ENCODE measurements at places on chromosomes 7 and 10.

- DNase-seq, result no peak
Observed at GRCh38 chr7:132577206-132578049, 1.2 kb upstream of the PLXNA4 start.

GRCh38 chr7:135151132-135151531 is 3.3 kb downstream of the TMEM140 start:
- no peak for DNase-seq

DNA sequence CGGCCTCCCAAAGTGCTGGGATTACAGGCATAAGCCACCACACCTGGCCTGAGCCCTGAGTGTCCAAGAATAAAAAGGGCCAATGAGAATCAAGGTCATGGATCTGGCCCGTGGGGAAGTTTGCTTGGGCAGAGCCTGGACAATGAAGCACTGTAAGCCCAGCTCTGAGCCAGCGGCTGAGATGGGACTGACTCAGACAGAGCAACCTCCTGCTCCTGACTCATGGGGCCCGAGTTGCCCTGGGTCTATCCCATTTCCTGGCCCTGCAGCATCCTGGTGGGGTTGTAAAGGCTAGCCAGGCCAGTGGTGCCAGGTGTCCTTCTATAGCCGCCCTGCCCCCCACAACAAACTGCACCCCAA is 5.2 kb upstream of the MYH16 start:
- no peak for DNase-seq

DNA sequence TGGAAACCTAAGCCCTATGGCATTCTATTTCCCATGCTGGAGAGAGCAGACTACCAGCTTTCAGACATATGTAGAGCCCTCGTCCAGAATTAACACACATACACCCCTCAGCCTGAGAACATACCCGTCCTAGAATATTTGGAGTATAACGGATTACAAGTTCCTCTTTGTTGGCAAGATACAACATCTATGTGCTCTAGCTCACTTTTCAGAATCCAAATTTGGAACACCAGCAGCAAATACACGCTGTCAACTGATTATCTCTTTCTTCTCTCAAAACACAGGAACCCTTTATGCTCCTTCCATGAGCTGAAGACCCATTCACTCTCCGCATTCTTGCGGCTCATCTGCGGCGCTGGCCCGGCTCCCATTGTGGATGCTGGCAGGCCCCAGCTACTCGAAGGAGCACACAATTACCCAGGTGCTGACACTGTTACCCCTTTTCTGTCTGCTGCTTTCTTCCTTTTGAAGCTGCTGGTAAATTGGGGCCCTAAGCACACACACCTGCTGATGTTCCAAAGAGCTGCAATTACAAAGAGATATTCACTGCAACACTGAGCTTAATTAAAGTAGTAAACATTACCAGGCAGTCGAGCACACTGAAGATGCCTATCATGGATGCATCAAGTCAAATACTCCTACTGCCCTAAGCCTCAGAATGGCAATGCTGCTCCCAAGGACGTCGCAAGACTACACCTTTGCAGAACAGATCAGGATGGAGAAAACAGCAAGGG is 70.0 kb downstream of the VOPP1 start:
- DNase-seq, result no peak

DNA sequence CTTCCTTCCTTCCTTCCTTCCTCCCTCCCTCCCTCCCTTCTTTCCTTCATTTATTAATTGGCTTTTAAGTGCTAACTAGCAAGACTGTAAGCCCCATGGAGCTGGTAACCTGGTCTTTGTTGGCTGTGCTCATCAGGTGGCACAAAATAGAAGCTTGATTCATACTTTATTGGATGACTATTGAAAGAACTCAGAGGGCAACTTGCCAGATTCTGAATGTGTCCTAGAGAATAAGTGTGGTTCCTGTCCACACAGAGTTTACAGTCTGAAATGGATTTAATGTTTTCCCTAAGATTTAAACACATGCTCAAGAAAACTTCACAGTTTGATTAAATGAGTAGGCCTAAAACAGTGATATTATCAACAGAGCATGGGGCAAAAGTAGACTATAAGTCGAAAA is 3.1 kb upstream of the CACNB2 start:
- no peak for DNase-seq

DNA sequence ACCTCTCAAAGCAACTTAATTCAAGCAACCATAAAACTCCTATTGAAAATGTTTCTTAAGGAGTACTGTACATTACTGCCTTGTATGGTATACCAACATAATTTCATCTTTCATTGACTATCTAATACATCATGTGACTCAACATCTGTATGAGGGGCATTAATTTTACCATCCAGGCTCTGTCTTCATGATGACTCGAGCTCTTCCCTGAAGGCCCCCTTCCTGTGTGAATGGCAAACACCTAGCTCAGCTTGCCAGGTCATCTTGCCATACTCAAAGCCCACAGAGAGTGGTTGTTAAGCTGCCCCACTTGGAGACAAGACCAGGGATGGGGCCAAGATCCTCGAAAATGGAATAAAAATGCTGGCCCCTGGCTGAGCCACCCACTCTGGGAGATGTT is 82.4 kb downstream of the SGMS1 start:
- DNase-seq, result no peak

DNA sequence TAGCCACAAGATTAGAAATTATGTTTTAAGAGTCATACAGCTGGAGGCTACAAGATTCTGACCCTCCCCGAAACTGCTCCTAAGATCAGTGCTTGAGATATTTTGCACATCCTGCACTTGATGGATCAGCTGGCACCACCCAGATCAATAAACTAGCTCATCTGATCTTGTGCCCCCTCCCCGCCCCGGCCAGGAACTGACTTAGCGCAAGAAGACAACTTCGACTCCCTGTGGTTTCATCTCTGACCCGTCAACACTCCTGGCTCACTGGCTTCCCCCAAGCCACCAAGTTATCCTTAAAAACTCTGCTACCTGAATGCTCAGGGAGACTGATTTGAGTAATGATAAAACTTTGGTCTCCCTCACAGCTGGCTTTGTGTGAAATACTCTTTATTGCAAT is 73.5 kb upstream of the NPSR1 start:
- no peak for DNase-seq

GRCh38 chr7:134942690-134943466 is 43.4 kb upstream of the AGBL3 start:
- no peak for DNase-seq

- no peak for DNase-seq
Observed at GRCh38 chr10:94042834-94043175, 49.1 kb downstream of the PLCE1 start.

DNA sequence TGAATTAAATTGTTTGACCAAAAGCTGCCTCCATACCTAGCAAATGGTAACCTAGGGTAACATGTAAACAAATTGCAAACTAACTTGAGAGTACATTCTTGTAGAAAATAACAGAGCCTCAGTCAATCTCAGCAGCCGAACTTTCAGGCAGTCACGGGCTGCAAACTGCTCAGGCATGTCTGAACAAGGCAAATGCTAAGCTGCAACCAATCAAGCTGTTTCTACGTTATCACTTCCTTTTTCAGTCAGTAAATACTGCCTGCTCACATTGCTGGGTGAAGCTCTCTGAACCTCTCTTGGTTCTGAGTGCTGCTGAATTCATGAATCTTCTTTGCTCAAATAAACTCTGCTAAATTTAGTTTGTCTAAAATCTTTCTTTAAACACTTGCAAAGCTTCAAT is 1212.4 kb downstream of the SORCS1 start:
- DNase-seq, result no peak

GRCh38 chr7:51045319-51046102 is 262.8 kb upstream of the GRB10 start:
- no peak for DNase-seq

DNA sequence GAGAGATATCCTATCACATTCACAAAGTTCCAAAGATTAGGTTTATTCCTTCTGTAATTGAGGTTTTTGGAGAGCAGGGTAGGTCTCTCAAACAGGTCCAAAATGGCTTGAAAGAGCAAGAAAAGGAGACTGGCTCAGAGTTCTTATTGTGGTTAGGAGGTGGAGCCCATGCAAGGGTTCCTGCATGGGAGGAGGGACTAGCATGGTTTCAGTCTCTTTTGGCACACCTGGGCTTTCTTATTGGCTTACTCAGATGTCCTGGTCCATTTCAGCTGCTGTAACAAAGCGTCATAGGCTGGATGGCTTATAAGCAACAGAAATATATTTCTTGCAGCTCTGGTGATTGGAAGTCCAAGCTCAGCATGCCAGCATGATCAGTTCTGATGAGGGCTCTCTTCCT is 493.1 kb downstream of the REEP3 start:
- DNase-seq, result no peak

DNA sequence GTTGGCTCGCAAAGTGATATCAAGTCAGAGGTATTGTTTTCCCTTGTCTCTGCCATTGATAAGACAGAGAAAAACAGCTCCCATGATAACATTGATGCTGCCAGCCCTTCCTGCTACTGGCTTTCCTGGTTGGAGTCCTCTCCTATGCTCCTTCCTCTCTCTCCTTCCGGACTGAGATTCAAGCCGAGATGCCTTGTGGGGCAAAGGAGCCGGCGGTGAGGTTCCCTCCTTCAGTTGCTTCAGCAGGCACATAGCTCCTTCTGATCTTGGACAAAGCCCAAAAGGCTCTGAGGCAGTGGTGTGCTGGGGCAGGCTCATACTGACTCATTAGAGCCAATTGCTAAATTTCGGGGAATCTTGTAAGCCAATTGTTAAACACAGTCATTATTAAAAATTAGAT is 8.8 kb upstream of the ZCCHC24 start:
- no peak for DNase-seq

GRCh38 chr10:105758209-105758998 is 1117.3 kb downstream of the SORCS3 start:
- no peak for DNase-seq

GRCh38 chr7:130959743-130960207 is 225.8 kb upstream of the KLF14 start:
- no peak for DNase-seq

DNA sequence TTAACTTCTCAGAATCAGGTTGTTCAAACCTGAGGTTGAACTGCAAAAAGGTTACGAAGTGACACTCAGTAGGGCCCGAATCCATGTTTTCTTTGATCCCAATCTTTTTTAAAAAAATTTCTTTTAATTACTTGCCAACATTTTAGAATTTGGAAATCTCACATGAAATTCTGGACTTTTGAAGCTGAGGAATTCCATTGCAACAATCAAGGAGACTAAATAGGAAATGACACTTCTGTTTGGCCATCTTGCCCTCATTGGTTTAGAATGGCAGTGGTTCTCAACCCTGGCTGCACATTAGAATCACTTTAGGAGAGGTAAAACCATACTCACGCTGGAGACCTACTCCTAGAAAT is 471 bp upstream of the TOMM7 start:
- no peak for DNase-seq

GRCh38 chr10:121994429-121994941 is 5.5 kb downstream of the TACC2 start:
- no peak for DNase-seq

DNA sequence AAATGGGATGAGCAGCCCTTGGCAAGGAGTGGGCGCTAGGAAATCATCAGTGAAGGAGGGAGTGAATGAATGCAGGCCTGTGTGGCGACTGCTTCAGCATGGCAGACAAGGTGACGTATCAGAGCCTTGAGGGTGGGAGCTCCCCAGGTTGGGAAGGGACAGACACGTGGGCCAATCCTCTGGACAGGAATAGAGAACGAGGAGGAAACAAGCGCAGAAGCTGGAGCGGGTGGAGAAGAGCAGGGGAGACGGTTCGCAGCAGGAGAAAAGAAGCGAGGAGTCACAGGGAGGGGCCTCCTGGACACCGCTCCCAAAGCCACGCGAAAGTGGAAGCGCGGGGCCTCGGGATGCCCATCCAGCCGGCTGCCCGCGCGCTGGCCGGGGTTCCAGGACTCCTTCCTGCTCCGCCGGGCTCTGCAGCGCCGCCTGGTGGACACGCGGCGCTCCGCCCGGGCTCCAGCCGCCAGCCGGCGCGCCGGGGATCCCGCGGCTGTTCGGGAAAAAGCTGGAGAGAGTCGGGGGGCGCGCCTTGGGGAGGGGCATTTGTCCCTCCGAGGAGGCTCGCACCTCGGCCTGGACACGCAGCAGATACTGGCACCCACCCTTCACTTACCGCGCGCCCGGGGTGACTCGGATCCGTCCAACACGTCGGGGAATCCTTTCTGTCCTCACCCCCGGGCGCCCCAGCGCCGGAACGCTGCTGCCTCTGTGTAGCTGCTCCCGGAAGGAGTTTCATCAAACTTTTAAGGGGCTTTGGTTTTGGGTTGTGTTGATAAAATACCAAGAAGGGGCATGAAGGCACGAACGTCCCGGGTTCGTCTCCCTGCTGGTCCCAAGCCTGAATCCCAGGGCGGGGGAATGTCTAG is 6.3 kb downstream of the ZNF503 start:
- no peak for DNase-seq

DNA sequence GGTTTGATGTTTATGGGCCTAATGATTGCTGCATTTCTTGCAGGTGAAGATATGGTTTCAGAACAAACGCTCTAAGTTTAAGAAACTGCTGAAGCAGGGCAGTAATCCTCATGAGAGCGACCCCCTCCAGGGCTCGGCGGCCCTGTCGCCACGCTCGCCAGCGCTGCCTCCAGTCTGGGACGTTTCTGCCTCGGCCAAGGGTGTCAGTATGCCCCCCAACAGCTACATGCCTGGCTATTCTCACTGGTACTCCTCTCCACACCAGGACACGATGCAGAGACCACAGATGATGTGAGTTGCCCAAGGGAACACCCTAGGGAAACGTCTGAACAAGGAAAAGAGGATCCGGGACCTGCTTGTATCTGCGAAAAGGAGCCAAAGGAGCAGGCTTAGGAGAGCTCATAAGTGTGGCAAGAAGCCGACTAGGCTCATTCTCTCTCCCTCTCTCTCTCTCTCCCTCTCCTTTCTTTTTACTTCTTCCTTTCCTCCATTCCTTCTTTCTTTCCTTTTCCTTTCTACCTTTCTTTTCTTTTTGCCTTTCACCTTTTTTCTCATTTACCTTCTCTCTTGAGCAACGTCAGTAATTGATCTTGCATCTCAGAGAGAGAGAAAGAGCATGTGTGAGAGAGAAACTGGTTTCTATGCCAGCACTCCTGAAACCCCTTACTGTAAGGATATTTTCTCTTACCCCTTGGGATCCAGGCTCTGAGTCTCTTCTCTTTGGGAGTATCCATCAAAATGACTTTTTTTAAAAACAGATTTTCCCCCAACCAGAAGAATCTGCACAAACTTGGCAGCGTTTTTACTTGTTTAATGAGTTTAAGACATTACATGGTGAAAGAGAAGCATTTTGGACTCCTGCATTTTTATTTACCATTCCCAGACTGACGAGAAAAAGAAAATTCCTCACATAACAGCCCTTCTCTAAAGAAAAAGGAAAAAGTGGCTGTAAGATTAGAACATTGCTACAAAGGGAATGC is 4.7 kb downstream of the DLX6 start:
- DNase-seq, result no peak

GRCh38 chr7:105691082-105691679 is 109.9 kb upstream of the EFCAB10 start:
- no peak for DNase-seq

GRCh38 chr10:106652279-106652678 is 512.2 kb downstream of the SORCS1 start:
- no peak for DNase-seq

DNA sequence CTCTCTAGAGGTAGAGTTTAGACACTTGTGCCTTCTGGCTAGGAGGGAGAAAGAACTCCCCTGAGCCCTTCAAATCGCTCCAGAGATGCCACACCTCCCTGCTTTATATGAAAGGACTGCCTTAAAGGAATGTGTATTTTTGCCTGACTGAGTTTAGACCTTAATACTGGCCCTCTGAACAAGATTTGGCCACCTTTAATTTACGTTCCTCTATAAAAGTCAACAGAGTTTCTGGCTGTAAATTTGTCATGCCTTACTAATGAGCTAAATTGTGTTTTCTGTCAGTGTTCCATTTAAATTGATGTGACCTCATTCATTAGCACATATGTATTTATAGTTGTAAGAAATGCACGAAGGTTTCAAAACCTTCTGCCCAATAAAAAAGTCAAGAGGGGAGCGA is 48.0 kb downstream of the SEMA3C start:
- DNase-seq, result no peak

- peak; percentile 39 for DNase-seq
Observed at GRCh38 chr10:3107426-3107961, 40.1 kb downstream of the PFKP start.
